ENCODE measurements at places on chromosomes 1 and 21.

DNA sequence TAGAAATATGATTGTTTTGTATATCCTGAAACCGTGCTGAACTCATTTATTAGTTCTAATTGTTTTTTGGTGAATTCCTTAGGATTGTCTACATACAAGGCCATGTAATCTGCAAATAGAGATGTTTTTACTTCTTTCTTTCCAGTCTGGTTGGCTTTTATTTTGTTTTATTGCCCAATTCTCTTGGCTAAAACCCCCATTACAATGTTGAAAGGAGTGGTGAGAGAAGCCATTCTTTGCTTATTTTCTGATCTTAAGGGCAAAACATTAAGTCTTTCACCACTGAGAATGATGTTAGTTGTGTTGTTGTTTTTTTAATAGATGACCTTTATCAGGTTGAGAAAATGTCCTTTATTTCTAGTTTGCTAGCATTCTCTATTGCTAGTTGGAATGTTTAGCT lies 157.3 kb downstream of the NTMT2 start:
- DNase-seq: no peak

DNA sequence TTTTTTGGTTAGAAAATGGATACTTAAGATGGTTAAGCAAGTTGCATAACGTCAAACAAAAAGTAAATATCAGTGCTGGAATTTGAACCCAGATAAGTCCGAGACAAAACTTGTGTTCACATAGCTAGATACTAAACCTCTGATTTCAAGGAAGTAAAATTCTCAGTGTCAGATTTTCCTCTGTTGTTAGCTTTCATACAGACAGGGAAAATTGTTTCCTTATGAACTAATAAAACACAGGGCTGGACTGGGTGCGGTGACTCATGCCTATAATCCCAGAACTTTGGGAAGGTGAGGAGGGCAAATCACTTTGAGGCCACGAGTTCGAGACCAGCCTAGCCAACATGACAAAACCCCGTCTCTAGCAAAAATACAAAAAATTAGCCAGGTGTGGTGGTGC lies 51.3 kb downstream of the PCNX2 start:
- no peak for DNase-seq

DNA sequence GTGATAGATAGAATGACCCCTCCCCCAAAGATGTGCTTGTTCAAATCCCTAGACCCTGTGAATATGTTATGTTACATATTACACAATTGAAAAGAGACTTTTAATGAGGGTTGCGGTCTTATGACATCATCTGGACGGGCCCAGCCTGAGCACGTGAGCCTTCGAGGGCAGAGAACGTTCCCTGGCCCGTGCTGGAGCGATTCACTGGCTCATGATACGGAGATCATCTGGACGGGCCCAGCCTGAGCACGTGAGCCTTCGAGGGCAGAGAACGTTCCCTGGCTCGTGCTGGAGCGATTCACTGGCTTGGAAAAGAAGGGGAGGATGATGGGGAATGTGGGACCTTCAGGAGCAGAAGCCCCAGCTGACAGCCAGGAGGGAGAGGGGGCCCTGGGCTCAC lies 34.4 kb upstream of the COL18A1 start:
- DNase-seq: no peak

- DNase-seq: no peak
Observed at GRCh38 chr1:10271869-10272268, 61.5 kb downstream of the KIF1B start.

- DNase-seq: no peak
Observed at GRCh38 chr1:212668477-212668876, 31.2 kb downstream of the BATF3 start.

DNA sequence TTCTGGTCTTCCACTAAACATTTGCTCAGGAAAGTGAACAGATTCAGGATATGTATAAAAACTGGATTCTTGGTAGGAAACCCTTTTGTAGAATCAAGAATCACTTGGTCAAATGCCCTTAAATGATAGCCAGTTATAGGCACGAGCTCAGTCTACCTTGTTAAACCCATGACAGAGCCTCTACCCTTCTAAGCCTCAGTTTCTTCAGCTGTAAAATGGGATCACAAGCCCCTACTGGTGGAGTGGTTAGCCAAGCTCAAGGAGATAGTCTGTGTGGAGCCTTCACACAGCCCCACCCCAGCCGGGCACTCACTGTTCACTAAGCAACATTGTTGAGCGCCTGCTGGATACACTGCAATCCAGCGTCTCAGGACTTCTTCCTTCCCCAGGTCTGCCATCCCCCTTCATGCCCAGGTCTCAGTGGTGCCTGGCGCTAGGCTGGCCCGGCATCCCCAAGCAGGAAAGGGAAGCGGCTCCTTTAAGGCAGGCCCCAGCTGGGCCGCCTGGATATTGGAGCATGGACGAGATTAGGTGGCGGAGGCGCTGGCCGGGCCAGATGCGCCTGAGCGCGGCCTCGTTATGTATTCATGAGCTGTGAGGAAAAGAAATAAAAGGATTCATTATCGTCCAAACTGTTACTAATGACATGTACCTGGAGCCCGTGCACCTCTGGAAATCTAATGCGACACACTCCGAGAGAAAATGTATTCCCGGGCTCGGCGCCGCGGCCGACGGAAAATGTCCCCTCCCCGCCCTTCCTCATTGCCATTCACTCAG lies 75.6 kb downstream of the TAS1R2 start:
- DNase-seq: no peak

GRCh38 chr1:154520333-154520732 lies 18.1 kb upstream of the SHE start:
- no peak for DNase-seq

DNA sequence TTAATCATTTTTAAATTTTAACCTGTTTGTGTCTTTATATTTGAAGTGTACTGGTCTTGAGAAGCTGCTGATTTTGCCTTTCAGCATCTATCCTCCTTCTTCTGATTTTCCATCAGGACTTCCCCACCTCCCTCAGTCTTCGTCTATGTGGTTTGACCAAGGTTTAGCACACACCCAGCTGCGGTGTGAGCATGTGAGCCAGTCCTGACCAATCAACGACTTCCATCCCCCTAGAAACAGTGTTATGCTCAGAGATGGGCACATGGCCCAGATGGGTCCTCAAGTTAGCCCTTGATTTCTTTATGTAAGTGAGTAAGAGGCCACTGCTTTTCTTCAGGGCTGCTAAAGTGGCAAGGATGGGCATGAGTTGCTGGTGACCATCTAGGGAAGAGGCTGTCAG lies 190.8 kb downstream of the MATN1 start:
- DNase-seq: no peak

DNA sequence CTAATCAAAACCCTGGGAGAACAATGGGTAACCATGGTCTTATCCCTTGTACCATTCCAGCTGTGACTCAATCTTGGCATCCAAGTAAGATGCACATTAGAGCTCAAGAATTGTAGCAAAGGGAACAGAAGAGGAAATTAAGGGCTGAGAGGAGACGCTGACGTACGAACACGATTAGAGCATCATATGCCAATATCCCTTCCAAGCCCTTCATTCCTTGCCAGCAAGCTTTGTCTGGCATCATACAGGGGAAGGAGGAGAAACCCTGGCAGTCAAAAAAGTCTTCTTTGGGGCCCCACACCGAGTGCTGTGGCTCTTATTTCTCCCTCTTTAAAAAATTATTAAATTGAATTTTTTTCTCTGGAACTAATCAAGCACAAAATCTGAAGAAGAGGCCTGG lies 120.9 kb downstream of the ASTN1 start:
- no peak for DNase-seq

GRCh38 chr1:71465093-71465492 lies 384.3 kb upstream of the ZRANB2 start:
- DNase-seq: no peak

- DNase-seq: no peak
Observed at GRCh38 chr1:209723756-209724693, 19.4 kb downstream of the HSD11B1 start.

- DNase-seq: no peak
Observed at GRCh38 chr1:2894381-2895041, 93.0 kb upstream of the TTC34 start.

GRCh38 chr1:31036749-31037500 lies 28.6 kb downstream of the PUM1 start:
- DNase-seq: no peak

GRCh38 chr1:117244971-117245370 lies 34.2 kb upstream of the VTCN1 start:
- DNase-seq: no peak

DNA sequence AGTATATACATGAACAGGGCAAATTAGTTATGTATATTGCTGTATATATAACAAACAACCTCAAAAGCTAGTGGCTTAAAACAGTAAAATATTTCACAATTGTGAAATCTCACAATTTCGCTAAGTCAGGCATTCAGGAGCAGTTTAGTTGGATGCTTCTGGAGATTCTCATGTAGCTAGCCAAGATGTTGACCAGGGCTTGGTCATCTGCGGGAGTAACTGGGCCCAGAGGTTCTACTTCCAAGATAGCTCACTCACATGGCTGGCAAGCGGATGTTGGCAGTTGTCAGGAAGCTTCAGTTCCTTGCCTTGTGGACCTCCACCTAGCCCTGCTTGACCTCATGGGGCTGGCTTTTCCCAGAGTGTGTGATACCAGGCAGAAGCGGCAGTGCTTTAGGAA lies 95.6 kb downstream of the TTC3 start:
- DNase-seq: no peak

DNA sequence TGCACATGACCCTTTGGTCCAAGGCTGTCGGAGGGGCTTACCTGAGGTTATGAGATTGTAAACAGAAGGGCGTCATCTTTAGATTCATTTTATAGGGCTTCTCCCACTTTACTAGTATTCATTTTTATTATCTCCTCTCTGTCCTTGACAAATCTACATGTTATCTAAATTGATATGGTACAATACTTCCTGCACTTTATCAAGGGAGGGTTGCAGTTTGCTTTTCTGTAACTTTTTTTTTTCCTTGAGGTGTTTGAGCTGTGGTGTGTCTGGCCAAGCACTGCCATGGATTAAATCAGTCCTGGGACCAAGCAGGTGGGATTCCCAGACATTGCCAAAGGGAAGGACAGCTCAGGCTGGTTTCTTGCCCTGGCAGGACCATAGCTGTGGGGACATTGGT lies 32.0 kb upstream of the B3GALT5 start:
- DNase-seq: no peak

DNA sequence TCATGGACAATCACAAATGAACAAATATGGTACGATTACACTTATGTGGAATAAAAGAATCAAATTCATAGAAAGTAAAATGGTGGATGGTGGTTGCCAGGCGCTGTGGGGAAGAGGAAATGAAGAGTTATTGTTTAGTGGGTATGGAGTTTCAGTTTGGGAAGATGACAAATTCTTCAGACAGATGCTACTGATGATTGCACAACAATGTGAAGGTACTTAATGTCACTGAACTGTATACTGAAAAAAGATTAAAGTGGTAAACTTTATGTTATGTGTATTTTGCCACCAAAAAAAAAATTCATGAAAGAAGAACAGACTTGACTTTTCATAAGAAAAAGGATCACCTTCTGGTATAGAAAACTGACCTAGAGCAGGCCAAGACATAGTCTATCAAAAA lies 745.6 kb upstream of the CXADR start:
- DNase-seq: no peak

Data from stimulated activated CD8-positive, alpha-beta memory T cell treated with anti-CD3 and anti-CD28 coated beads, Interleukin-4, amount 100 ng/mL, for 1 hour (primary cell).